ENCODE measurements at places on chromosomes 4 and X.
A peak's percentile ranks its signal among the peaks of the same experiment; 100 is the strongest.

DNA sequence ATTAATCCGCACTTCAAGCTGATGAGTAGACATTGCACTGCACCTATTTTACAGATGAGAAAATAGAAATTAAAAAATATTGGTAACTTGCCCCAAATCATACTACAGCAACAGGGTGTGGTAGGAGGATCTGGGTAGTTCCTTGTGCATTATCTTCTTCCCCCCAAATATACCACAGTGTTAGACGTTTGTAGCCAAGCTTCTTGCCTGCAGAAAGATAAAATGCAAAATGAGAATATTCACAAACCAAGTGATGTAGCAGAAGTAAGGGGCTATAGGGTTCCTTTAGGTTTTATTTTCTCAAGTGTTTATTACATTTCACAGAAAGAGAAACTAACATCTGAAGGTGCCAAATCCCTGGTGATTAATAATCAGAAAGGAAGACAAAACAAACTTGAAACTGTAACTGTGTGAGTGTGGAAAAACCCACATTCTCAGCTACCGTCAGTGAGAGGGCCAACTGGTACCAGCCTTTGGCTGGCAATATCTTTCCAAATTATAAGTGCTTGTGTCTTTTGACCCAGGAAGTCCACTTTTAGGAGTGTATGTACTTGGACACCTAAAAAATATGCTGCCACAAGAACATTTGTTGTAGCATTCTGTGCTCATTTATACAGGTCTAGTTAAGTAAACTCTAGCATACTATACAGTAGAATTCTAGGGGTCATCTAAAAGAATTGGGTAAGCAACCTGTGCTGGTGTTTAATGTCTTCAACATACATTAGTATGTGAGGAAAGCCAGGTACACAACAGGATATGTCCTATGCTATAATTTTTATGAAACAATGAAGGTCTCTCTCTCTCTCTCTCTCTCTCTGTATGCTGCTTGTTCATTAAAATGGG, 6.7 kb upstream of the CD38 start:
- no peak for DNase-seq

DNA sequence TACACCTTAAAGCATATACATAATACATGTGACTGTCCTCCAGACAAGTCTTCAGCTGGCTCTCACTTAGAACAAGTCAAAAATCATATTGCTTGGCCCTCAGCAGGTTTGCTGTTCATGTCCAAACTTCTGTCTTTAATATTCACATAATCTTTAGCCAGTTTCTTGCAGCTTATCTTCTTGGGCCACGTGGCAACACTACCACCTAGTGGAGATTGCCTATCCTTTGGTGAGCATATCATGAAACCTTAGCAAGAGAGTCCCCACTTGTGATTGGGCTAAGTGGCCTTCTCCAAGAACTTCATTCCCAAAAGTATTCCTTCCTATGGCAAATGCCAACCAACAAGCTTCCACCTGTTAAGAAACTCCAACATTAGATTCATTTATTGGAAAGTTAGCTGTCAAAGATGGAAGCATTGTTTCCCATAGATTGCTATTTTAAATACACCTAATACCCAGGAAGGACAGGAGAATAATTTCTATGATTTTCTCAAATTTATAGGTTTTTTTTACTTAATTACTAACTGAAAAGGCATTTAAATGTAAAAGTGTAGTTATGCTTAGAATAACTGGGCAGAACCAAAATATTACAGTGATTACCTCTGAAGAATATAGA, 231.9 kb upstream of the INTU start:
- peak; percentile 49 for DNase-seq

GRCh38 chr4:90078440-90078839, 48.8 kb upstream of the CCSER1 start:
- DNase-seq = no peak

GRCh38 chrX:42102586-42103282, 179.4 kb upstream of the CASK start:
- DNase-seq = no peak

- DNase-seq = no peak
Measured at GRCh38 chrX:68994135-68994890, 165.5 kb downstream of the EFNB1 start.

GRCh38 chrX:81120258-81120935, 81.3 kb downstream of the HMGN5 start:
- DNase-seq = no peak

DNA sequence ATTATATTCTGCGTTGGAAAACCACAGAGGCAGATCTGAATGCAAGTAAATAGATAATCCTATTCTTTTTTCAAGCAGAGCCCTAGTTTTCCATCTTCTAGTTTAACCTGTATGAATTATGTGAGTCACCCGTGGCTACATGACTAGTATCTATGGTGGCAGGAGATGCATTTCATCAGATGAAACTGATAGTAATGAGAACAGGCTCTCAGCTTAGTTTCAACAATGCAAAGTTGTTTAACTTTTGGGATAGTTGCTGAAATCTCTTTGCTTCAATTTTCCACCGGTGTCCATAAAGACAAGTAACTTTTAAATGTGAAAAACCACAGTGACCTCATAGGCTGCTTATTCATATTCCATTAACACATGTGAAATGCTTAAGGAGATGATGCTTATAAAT, 1317.4 kb upstream of the TENM3 start:
- DNase-seq = no peak

GRCh38 chr4:118968813-118969212, 80.2 kb downstream of the SYNPO2 start:
- no peak for DNase-seq

DNA sequence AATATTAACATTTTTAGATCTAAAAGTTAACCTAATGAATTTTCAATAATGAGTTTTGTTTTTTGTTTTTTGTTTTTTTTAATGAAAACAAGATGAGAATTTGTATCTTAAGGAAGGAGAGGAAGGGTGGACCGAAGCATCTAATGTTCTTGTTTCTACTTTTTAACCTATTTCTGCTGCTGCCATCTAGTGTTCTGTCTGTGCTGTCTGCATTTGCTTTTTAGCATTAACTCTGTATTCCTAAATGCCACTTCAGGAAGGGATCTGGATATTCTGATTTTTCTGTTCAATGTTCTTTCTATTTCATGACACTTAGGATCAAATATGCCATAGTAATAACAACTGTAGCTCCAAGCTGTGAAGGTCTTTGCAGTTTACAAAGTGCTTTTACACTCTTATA, 161.7 kb downstream of the BRWD3 start:
- DNase-seq = no peak

- no peak for DNase-seq
Measured at GRCh38 chr4:55216863-55217635, 91.7 kb upstream of the KDR start.

DNA sequence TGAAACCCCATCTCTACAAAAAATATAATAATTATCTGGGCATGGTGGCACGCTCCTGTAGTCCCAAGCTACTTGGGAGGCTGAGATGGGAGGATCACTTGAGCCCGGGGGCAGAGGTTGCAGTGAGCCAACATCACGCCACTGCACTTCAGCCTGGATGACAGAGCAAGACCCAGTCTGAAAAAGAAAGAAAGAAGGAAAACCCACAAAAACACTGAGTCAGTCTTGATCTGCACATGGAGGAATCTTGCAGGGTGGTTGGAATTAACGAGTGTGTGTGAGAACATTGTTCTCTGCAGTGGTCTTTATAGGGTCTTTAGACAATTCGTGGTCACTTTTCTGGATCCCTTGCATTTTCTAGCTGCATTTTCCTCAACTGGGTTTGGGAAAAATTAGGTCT, 23.2 kb downstream of the ADD1 start:
- no peak for DNase-seq

DNA sequence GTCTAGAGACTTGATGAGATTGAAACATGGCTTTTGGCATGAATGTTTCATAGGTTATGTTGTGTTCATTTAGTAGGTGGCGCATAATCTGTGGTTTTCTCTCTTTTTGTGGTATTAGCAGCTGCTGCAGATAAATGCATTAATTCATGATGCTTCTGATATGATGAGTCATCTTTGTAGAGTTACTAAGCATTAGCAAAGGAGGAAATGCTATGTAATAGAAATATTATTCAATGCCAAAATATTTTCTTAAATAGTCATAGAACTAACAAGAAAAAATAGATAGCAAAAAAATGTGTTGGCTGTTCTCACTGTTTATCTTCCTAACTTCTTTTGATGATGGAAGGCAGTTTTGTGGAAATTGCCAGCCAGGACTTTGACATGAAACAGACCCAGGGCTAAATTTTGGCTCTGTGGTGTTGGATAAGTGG, 3.6 kb downstream of the ZXDB start:
- DNase-seq = no peak

DNA sequence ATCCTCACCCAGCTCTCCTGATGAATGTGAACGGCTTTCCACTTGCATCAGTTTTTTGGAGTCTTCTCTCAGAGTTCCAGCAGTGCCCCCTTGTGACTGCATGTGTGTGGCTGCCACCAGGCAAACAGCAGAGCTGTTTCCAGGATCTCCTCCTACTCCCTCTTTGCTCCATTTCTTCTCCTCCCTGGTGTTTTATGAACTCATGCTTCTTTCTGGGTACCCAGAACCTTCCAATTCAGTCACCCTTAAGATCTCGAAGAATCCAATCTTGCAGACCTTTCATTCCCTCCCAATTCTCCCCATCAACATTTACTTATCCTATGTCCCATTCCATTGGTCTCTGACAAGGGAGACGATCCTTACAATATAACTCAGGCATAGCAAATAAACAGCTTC, 6.8 kb upstream of the TCEANC start:
- DNase-seq = peak; percentile 47

GRCh38 chr4:141814499-141814898, 178.1 kb downstream of the IL15 start:
- DNase-seq = no peak

DNA sequence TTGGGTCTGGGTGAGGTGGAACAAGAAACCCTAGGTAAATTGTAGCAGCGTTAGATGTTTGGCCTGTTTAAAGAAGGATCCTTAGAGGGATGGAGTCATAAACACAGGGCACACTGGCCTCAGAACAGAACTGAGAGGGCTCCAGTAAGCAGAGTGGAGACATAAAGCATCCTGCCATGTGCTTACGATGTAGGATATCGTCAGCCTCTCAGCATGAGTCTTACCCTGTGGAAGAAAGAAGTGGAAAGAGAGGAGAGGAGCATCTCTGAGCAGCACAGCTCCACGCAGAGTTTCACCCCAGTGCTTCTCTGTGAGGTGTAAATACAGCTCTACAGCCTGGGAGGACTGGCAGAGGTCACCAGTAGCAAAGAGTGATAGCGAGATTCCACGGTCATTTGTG, 27.8 kb upstream of the SORBS2 start:
- no peak for DNase-seq

DNA sequence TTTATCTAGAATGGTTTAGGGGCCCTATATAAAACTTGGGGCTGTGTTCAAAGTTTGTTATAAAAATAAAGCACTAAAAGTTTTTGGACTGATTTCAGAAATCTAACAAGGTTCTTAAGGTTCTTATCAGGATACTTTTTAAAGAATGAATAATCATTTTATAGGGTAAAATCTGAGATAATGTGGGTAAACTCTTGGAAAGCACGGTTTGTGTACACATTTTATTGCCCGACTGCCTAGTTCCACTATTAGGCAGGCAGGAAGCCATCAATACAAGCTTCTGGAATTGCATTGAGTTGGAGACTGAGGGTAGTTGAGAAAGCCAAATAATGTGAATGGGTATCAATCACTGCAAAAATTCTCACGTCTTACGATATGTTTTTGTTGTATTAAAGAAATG, 331.0 kb upstream of the PITX2 start:
- DNase-seq = no peak

- DNase-seq = no peak
Measured at GRCh38 chr4:1203026-1203616, 30.7 kb upstream of the SPON2 start.

DNA sequence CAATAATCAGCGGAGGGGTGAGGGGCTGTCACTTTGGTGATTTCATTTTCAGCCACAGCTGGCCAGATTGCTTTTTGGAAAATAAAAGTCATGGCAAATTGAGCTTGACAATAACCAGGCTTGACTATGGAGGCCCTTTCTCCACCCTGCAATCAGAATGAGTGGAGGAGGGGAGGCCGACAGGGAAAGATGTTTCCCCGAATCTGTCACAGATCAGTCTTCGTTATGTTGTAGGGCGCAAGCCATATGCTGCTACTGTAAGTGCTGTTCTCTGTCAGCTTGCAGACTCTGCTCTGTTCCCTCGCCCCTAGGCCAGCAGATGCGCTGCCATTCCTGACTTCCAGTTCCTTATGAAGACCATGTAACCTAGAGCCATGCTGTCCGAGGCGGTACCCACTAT, 114.1 kb downstream of the MGST2 start:
- no peak for DNase-seq

GRCh38 chr4:100450449-100450848, 67.4 kb downstream of the EMCN start:
- no peak for DNase-seq

DNA sequence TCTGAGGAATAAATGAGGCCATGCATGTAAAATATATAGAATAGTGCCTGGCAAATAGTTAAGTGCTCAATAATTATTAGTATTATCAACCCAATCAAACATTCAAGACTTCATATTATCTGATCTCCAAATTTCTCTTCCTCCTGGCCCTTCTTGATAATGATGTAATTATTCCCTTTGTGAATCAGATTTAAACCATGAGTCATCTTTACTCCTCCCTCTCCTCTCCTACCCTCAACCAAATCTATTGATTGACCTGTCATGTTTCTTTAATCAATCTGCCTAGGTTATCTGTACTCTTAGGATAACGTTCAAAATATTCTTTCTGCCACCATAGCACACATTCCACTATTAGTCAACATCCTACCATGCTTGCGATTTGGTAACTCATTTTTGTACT, 129.8 kb upstream of the NAP1L5 start:
- no peak for DNase-seq

- DNase-seq = no peak
Measured at GRCh38 chr4:84238247-84239090, 260.6 kb downstream of the NKX6-1 start.

DNA sequence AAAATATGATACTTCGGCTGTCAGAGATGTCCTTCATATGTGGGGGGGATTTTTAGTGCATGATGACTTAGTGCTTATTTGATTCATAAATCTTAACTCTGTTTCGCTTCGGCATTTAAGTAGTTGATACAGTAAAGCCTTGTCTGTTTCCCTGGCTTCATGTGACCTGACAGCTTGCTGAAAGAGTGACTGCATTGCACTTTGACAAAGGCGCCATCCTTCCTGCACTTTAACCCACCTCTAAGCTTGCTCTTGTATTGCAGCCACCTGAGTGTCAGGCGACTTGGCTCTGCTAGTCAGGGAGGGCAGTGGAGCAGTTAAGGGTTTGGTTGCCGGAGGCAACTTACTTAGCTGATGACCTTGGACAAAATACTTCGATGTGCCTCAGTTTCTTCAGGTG, 65.5 kb downstream of the PTTG2 start:
- DNase-seq = no peak

Measured in left lobe of liver (tissue), 2 donors.